PC-9 (cell line): ENCODE measurements at places on chromosomes 2 and 18.

GRCh38 chr2:63124850-63125249 is 74.2 kb downstream of the OTX1 start:
- DNase-seq = no peak
- no peaks in the 10 kb centered on the region for H3K27me3 ChIP-seq

- H3K36me3 ChIP-seq = no peaks in the 10 kb centered on the region
- no peaks in the 10 kb centered on the region for H3K27me3 ChIP-seq
- no peak overlapping the region for H3K4me3 ChIP-seq
- 0 out of 2 replicates have a peak overlapping the region, but pooled peaks have one; percentile 31 for H3K27ac ChIP-seq
These were observed 256.6 kb upstream of the CTAGE1 start for GRCh38 chr18:22674272-22674671.

- H3K36me3 ChIP-seq = peaks cover 12% of the 10 kb centered on the region
- peak; percentile 34 for DNase-seq
- H3K4me1 ChIP-seq = peaks cover 13% of the 10 kb centered on the region
These were observed 617 bp downstream of the CCDC142 start for GRCh38 chr2:74481961-74482800.

DNA sequence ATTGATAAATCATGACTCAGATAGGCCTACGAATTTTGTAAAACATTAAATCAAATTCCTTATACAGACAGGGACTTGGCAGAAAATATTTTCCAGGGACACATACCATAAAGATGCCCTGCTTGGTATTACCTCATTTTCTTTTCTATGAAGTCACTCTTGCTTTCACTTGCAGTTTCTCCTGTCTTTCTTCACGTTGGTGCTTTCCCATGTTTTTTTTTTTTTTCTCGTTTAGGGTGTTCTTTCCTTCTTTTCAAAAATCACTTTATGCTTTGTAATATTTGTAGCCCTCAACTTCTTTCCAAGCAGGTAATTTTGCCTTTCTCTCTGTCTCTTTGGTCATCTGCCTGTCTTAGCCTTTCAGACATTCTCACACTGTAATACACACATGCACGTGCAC is 40.7 kb downstream of the CDC42EP3 start:
- H3K27ac ChIP-seq = no peak overlapping the region
- no peaks in the 10 kb centered on the region for H3K27me3 ChIP-seq
- no peak overlapping the region for H3K4me3 ChIP-seq
- no peaks in the 10 kb centered on the region for H3K4me1 ChIP-seq

GRCh38 chr2:72115110-72116080 is 32.3 kb downstream of the CYP26B1 start:
- no peaks in the 10 kb centered on the region for H3K36me3 ChIP-seq
- H3K27me3 ChIP-seq = no peaks in the 10 kb centered on the region
- peak overlapping the region; percentile 80 for H3K27ac ChIP-seq
- peak; percentile 99 for DNase-seq

DNA sequence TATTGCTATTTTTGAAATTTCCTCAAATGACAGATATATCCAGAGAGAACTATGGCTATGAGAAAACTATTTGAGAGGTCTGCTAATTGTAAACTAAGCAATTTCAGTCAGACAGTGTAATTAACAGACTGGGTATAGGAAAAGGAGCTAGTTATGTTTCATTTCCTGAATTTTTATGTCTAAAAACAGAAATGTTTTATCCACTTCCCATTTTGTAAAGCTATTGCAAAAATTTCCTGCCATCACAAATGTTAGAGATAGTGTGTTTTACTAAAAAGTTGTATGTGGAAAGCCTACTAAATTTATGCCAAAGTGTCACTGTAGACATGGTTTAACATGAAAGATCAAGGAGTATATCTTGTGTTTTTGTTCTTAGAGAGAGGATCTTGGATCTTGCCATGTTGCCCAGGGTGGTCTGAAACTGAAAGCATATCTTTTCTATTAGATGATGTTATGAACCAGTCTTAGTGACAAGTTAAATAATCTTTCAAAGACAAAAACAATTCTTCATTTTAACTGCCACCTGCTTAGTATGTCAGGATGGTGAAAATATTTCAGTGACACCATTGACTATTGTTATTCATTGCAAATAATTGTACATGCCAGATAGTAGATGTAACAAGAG is 40.5 kb upstream of the ITPRID2 start:
- H3K27me3 ChIP-seq = no peaks in the 10 kb centered on the region
- no peaks in the 10 kb centered on the region for H3K36me3 ChIP-seq
- no peak for DNase-seq

- peak overlapping the region; percentile 24; the same call in 1 of the 2 replicates for H3K4me3 ChIP-seq
- 0 out of 2 replicates have a peak, but pooled peaks cover 5% of the 10 kb centered on the region for H3K36me3 ChIP-seq
- no peaks in the 10 kb centered on the region for H3K27me3 ChIP-seq
- peak; percentile 39 for DNase-seq
- H3K4me1 ChIP-seq = peaks cover 42% of the 10 kb centered on the region
These were observed 11.1 kb downstream of the ONECUT2 start for GRCh38 chr18:57446322-57446721.

DNA sequence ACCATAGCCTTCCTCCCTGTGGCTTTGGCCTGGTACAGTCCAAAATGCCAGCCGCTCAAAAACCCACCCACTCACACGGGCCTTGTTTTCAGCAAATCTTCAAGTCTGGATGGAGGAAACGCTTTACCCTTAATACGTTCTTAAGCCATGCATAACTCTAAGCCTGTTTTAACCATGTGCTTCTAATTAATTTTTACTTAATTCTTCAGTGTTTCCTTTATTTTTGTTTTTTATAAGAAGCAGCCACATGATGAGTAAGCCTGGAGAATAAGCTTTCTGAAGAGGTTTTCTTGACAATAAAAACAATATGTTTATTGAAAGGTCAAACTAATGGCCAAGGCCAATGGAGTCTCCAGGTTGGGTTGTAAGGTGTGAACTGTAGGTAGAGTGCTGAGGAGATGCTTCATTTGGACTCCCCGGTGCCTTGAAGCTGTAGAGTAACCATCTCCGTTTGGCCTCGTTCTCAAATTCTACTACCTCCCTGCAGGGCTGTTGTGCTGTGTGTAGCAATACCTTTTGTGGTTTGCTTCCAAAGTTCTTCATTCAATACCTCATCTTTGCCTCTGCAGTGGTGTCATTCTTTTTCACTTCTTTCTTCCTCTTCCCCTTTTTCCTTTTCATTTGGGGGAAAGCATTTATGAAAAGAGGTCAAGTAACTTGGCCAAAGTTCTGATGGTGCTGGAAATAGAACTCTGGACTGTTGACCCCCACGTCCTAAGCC is 113.7 kb downstream of the PRKCE start:
- DNase-seq = no peak
- no peaks in the 10 kb centered on the region for H3K4me1 ChIP-seq
- H3K4me3 ChIP-seq = no peak overlapping the region
- no peaks in the 10 kb centered on the region for H3K27me3 ChIP-seq

GRCh38 chr2:232486558-232487384 is 863 bp downstream of the ECEL1 start:
- H3K4me1 ChIP-seq = no peaks in the 10 kb centered on the region
- peaks cover 7% of the 10 kb centered on the region for H3K27me3 ChIP-seq
- no peak overlapping the region for H3K4me3 ChIP-seq
- H3K27ac ChIP-seq = no peak overlapping the region

DNA sequence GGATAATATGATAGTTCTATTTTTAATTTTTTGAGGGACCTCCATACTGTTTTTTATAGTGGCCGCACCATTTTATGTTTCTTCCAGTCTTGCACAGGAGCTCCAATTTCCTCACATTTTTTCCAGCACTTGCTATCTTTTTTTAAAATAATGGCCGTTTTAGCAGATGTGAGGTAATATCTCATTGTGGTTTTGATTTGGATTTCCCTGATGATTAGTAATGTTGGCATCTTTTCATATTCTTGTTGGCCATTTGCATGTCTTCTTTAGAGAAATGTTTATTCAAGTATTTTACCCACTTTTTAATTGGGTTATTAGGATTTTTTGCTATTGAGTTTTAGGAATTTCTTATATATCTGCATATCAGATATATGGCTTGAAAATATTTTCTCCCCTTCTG is 29.9 kb upstream of the NAPG start:
- no peak for DNase-seq
- H3K27me3 ChIP-seq = no peaks in the 10 kb centered on the region
- H3K36me3 ChIP-seq = no peaks in the 10 kb centered on the region
- H3K4me1 ChIP-seq = no peaks in the 10 kb centered on the region
- no peak overlapping the region for H3K27ac ChIP-seq

DNA sequence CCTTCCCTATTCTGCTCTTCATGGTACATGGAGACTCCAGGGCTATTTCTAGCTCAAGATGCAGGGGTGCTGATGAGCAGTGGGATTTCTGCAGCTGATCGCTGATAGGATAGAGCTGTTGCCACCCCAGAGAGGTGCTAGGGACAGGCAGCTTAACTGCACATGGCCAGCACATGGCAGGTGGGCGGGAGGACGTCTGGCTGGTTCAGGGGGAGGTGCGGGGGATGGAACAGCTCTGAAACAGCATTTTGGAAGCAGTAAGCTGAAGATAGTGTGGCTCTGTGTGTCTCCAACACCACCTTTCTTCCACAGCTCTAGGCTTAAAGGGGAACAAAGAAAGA is 151.9 kb upstream of the PELI1 start:
- no peak overlapping the region for H3K4me3 ChIP-seq
- H3K27ac ChIP-seq = no peak overlapping the region
- no peaks in the 10 kb centered on the region for H3K27me3 ChIP-seq
- peaks cover 11% of the 10 kb centered on the region for H3K4me1 ChIP-seq
- DNase-seq = no peak
- H3K36me3 ChIP-seq = no peaks in the 10 kb centered on the region

- no peak overlapping the region for H3K27ac ChIP-seq
- no peaks in the 10 kb centered on the region for H3K4me1 ChIP-seq
- H3K36me3 ChIP-seq = no peaks in the 10 kb centered on the region
- no peak overlapping the region for H3K4me3 ChIP-seq
- H3K27me3 ChIP-seq = peaks cover 90% of the 10 kb centered on the region
These were observed 45.7 kb upstream of the SNED1 start for GRCh38 chr2:240952496-240953246.

- no peak overlapping the region for H3K27ac ChIP-seq
- H3K36me3 ChIP-seq = 0 out of 2 replicates have a peak, but pooled peaks cover 6% of the 10 kb centered on the region
- no peak for DNase-seq
- no peaks in the 10 kb centered on the region for H3K4me1 ChIP-seq
- no peak overlapping the region for H3K4me3 ChIP-seq
These were observed 3.6 kb upstream of the ANO7 start for GRCh38 chr2:241184901-241185300.

GRCh38 chr18:63074981-63075404 is 244.6 kb downstream of the BCL2 start:
- H3K27me3 ChIP-seq = no peaks in the 10 kb centered on the region
- H3K27ac ChIP-seq = peak overlapping the region; percentile 74
- no peaks in the 10 kb centered on the region for H3K36me3 ChIP-seq
- H3K4me3 ChIP-seq = peak overlapping the region; percentile 56
- DNase-seq = peak; percentile 63
- peaks cover 38% of the 10 kb centered on the region for H3K4me1 ChIP-seq

DNA sequence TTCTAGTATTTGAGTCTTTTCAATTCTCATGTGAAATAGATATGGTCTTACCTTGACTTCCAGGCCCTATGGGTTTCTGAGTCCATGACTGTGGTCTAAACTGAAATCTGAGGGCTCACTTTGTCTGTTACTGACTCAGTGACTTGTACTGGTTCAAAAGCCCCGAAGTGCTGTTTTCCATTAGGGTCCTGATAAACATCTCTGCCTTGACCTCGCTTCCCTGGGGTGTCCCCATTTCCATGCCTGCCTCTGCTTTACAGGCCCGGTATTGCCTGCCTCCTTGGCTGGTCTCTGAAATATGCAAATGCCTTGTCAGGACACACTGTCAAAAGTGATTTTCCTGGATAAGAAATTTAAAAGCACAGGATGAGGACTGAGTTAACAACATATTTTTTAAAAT is 538.8 kb downstream of the SOCS6 start:
- H3K27me3 ChIP-seq = no peaks in the 10 kb centered on the region
- H3K4me3 ChIP-seq = no peak overlapping the region
- H3K4me1 ChIP-seq = no peaks in the 10 kb centered on the region
- DNase-seq = no peak

- H3K27me3 ChIP-seq = no peaks in the 10 kb centered on the region
- H3K27ac ChIP-seq = no peak overlapping the region
- no peak for DNase-seq
- H3K36me3 ChIP-seq = no peaks in the 10 kb centered on the region
These were observed 502.8 kb upstream of the TNP1 start for GRCh38 chr2:217362710-217363109.

GRCh38 chr2:113167962-113168340 is 5.8 kb upstream of the PSD4 start:
- no peak overlapping the region for H3K4me3 ChIP-seq
- H3K27me3 ChIP-seq = no peaks in the 10 kb centered on the region
- DNase-seq = no peak
- H3K27ac ChIP-seq = no peak overlapping the region
- no peaks in the 10 kb centered on the region for H3K4me1 ChIP-seq

GRCh38 chr2:46914578-46915230 is 902 bp downstream of the MCFD2 start:
- peak overlapping the region; percentile 76 for H3K4me3 ChIP-seq
- no peak for DNase-seq
- peak overlapping the region; percentile 75 for H3K27ac ChIP-seq

- no peak overlapping the region for H3K4me3 ChIP-seq
- DNase-seq = no peak
- no peaks in the 10 kb centered on the region for H3K4me1 ChIP-seq
These were observed 212.5 kb upstream of the TMEM200C start for GRCh38 chr18:6107794-6108193.

DNA sequence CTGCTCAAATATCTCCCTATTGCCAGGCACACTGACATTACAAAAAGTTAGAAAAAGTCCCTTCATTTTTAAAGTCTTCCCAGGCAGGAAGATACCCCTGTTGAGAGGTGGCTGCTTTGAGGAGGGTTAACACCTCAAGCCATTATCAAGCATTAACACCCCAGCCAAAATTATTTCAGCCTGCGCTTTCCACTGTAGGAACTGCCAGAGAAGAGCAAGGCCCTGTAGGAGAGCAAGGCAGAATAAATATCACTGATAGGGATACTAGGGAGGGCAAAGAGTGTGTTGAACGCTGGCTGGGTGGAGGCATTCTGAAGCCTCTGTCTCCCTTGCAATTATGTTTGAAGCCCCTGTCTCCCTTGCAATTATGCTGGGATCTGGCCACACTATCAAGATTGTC is 1020.7 kb upstream of the CELF4 start:
- no peaks in the 10 kb centered on the region for H3K27me3 ChIP-seq
- DNase-seq = no peak
- no peak overlapping the region for H3K4me3 ChIP-seq
- no peaks in the 10 kb centered on the region for H3K4me1 ChIP-seq

DNA sequence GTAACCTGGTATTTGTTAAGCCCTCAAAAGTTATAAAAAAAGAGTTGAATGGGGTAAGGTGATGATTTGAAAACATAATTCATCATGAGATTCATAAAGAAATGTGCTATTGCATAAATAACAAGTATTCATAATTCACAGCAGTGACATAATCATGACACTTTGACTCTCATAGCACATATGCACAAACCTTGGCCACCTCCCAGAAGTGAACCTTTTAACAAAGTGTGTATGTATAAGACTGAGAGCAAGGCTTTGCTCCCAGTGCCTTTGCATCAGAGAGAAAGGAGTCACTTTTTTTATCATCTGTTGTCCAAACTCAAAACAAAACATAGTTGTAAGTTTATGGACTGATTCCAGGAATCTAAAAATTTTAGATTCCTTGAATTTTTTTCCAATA is 15.0 kb upstream of the HTR2B start:
- 0 out of 2 replicates have a peak, but pooled peaks cover 5% of the 10 kb centered on the region for H3K36me3 ChIP-seq
- DNase-seq = no peak
- H3K4me3 ChIP-seq = no peak overlapping the region
- H3K27ac ChIP-seq = no peak overlapping the region

- H3K27ac ChIP-seq = no peak overlapping the region
- H3K4me1 ChIP-seq = no peaks in the 10 kb centered on the region
- no peaks in the 10 kb centered on the region for H3K36me3 ChIP-seq
- H3K4me3 ChIP-seq = no peak overlapping the region
- no peaks in the 10 kb centered on the region for H3K27me3 ChIP-seq
- DNase-seq = no peak
These were observed 488.7 kb upstream of the ACVR2A start for GRCh38 chr2:147356157-147356556.
